ENCODE measurements at places on chromosomes 6 and 20.

GRCh38 chr20:50488236-50488806 is 21.9 kb upstream of the PTPN1 start:
- DNase-seq = no peak

DNA sequence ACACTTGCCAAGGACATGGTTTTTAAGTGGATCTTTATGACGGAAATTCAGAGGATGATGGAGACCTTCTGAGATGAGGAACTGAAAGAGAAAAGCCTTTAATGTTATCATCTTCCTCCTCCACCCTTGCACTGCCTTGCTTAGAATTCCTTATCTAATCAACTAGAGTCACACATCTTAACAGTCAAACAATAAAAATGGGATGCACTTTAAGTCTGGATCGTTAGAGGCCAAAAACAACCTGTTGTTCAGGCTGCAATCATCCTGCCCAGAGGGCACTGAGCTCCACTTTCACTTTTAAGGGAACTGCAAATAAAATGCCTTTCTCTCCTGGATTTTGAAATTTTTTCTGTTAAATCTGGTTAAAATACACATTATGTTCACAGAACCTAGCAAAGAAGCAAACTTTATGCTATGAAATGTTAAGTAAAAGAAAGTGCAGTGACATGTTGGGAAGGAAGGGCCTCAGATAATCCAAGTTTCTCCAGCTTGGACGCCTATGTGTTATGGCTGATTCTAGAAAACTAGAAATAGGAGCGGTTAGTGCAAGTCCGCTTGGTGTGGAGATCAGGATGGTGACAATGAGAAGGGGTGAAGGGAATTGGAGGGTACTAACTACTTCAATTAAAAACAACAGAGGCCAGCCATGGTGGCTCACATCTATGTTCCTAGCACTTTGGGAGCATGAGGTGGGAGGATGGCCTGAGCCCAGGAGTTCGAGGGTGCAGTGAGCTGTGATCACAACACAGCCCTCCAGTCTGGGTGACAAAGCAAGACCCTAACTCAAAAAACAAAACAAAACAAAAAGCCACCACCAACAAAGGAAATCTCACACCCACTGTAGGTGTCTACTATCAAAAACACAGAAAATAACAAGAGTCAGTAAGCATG is 66.4 kb upstream of the KIF13A start:
- no peak for DNase-seq

- no peak for DNase-seq
These were observed 252.5 kb downstream of the LRFN2 start for GRCh38 chr6:40334496-40335270.

DNA sequence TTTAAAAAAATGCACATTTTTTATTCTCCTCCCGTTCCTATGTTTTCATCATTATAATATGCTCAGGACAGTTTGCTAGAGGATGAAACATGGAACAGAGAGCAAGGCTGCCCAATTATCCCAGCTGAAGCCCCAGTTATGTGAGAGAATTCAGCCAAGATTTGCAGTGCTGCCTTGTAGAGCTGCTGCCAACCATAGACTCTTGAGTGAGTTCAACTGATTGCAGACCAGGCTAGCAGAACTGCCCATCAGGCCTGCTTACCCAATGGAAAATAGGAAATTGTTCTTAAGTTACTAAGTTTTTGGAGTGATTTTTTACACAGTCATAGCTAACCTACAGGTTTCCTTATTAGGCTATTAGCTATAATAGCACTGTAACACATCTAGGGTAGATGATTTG is 128.7 kb upstream of the VGLL2 start:
- no peak for DNase-seq

DNA sequence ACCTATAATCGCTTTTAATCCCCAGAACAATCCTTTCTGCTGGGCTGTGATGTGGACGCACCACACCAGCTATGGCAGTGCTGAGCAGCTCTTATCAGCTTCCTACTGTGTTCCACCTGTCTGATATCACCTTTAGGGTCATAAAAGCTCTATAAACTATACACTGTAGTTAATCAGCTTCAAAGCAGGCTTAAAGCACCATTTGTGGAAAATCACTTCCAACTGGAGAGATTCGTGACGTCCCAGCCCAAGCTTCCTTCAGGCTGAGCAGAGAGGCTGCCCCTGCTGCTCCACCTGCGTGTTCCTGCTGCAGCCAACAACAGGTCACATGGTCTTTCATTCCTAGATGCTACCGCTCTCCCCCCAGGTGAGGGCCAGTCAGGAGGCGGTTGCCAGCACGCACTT is 156.5 kb downstream of the SMOC2 start:
- no peak for DNase-seq

DNA sequence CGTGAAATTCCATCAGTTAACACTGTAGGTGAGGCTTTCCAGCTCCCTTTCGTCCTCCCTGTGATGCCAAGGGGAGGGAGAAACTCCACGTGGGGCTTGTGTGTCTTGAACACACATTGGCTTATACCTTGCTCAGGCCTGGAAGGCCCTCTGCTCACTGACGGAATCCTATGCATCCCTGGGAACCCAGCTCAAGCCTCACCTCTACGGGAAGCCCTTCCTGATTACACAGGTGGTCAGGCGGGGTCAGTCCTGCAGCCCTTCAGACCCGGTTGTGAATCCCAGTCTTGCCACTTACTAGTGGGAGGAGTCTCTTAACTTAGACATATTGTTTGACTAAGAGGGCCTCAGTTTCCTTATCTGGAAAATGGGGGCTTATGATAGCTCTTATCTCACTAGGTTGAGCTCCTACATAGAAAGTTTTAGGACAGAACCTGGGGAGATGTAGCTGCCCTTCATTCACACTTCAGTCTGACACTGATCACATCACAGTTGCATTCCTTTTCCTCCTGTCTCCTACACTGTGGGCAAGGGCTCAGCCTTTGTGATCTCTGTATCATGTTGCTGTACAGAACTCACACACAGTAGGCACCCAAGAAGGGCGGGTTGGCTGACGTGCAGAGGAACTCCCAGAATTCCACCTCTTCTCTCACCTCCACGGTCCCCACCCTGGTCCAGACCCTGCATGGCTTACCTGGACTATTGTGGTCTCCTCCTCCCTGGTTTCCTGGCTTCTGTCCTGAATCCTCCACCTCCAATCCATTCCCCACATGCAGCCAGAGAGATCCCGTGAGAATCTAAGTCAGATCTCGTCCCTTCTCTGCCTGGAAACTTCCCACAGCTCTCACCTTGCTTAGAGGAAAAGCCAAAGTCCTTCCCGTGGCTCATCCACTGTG is 129.6 kb downstream of the CEBPB start:
- DNase-seq = no peak

DNA sequence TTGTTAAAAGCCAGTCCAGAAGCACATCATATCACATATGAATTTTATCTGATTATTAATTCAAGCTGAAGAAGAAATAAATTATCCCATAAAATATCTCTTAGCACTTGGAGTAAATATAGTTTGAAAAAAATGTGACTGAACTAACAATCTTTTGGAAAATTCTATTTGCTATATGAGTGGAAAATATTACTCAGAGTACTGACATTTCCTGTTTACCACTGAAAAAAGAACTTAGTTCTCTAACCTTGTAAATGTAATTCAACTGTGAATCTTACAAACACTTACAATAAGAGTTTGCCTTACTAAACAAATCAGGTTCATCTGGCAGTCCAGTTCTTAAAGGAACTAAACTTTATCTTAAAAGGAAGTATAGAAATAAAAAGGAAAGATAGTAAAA is 44.2 kb downstream of the MOXD1 start:
- DNase-seq = no peak

DNA sequence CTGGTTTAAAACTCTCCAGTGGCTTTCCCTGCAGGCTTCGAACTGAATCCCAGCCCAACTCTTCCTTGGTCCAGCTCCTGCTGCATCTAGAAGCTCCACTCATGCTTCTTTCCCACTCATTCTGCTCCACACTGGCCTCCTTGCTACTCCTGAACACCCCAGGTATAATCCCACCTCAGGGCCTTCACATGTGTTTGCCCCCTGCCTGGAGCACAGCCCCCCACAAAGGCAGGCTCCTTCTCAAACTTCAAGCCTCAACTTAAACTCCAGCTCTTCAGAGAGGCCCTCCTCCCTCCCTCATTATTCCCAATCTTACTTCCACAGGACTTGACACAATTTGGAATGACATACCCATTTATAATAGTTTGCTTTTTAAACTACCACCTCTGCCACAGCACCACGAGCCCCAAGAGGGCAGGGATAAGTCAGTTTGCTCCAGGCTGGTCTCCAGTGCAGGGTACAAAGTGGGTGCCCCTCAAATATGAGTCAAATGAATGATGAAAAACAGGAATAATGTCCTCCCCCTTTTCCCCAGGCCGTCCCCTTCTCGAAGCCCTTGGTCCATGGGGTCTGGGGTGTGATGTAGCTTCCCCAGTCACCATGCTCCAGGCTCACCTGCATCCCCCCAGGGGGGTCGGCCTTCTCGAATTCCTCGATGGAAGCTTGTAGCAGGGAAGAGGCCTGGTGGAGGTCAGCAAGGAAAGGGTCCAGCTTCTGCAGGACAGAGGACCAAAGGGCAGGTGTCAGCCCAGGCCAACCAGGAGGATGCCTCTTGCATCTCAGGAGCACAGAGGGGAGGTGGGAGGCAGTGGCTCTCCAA is 37.4 kb downstream of the KIAA1755 start:
- DNase-seq = no peak

GRCh38 chr6:18101873-18102272 is 20.6 kb downstream of the NHLRC1 start:
- no peak for DNase-seq

GRCh38 chr20:57665589-57665971 is 44.2 kb downstream of the PMEPA1 start:
- no peak for DNase-seq

- peak; percentile 60 for DNase-seq
These were observed 19.3 kb upstream of the NEDD9 start for GRCh38 chr6:11251553-11252360.

- DNase-seq = peak; percentile 85
These were observed 4.8 kb downstream of the TRIM10 start for GRCh38 chr6:30156262-30156599.

DNA sequence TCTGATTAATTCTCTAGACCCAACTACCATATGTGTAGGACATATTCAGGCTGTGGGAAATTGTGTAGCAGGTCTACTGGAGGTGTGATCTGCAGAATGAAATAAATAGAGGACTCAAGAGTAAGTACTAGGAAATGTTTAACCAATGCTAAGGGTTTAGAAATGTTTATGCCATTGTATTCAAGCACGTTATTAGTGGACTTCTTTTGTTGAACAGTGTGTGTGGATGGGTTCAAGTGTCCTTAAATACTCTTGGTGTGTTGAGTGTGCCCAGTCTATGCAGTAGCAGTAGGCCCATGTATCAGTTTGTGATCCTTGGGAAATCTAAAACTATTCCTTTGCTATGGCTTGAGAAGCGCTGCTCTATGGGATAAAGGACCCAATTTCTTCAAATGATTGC is 112.1 kb downstream of the FARS2 start:
- DNase-seq = no peak

GRCh38 chr20:50659975-50660670 is 31.2 kb downstream of the RIPOR3 start:
- no peak for DNase-seq

GRCh38 chr6:3825851-3826581 is 23.2 kb upstream of the FAM50B start:
- peak; percentile 95 for DNase-seq

- DNase-seq = no peak
These were observed 80.9 kb upstream of the SUPT3H start for GRCh38 chr6:45458672-45459071.

GRCh38 chr20:3315136-3315535 is 76.1 kb upstream of the SLC4A11 start:
- DNase-seq = no peak

- no peak for DNase-seq
These were observed 93.0 kb downstream of the TCP11 start for GRCh38 chr6:35048031-35048613.

DNA sequence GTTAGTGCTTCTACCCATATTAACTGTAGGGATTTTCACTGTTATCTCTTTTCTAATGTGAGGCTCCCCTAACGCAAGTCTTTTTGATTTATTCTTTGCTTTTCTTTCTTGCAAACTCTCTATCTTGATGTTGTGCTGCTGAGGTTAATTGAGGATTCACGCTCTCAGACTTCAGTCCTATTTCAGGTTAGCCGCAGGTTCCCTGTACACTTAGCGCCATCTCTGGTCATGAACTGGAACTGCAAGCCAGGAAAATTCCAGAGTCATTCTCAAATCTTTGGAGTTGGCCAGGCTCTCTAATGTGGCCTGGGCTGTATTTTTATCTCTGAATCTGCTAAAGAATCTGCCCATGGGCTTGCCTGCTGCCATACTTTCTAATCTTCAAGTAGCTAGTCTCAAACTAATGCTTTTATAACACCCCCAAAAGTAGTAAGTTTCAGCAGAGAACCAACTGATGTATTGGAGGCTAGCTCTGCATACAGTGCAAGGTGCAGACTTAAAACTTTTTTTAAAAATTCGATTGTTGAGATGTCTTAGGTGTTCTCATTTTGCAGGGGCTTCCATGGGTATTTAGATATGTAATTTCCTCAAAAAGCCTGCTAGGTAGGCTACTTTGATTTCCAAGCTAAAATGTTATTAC is 91.1 kb upstream of the OPRM1 start:
- no peak for DNase-seq

DNA sequence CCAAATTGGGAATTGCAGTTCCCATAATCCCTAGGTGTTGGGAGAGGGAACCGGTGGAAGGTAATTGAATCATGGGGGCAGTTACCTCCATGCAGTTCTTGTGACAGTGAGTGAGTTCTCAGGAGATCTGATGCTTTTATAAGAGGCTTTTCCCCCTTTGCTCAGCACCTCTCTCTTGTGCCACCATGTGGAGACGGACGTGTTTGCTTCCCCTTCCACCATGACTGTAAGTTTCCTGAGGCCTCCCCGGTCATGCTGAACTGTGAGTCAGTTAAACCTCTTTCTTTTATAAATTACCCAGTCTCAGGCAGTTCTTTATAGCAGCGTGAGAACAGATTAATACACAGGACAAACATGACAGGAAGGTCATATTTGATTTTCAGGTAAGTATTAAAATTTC is 25.3 kb upstream of the HECA start:
- DNase-seq = no peak

All from RCC 7860 (cell line).